ENCODE measurements at places on chromosomes 6 and 20. TPM values are rescaled to one million over a fixed set of nuclear protein-coding genes. Genes with fewer than 3 reads are reported as not detected.
A peak's percentile ranks its signal among the peaks of the same experiment; 100 is the strongest.

DNA sequence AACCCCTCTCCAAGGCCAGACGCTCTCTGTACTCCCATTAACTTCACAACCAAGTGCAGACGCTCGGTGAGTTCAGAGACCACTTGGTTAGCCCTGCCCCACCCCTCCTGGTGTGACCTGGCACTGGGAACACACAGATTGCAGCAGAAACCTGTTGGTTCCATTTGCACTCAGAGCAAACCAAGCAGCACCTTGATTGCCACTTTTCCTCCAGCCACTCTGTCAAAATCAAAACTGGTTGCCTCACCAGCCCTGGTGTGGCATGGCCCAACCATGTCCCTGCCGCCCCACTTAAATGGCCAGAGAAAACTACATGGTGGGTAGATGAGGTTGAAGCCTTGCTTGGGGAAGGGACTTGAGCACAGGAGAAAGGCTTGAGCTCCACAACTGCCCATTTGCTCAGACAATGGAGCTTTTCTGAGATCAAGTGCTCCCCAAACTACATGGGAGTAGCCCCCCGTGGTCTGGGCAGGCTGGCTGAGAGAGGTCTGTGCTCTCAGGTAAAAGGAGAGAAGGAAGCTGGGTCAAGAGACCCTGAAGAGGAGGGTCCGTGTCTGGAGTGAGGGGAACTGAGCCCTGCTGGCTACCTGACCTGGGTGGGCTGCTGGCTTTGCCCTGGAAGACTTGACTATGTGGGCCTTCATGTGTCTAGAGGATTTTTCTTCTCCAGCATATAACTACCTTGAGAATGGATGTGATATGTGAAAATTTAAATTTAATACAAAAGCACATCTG lies 43.4 kb downstream of the PLCG1 start:
- no peak overlapping the region for H3K4me3 ChIP-seq
- no peak overlapping the region for H3K27ac ChIP-seq

KCNB1 gene
- 0.97 TPM for total RNA-seq

DNA sequence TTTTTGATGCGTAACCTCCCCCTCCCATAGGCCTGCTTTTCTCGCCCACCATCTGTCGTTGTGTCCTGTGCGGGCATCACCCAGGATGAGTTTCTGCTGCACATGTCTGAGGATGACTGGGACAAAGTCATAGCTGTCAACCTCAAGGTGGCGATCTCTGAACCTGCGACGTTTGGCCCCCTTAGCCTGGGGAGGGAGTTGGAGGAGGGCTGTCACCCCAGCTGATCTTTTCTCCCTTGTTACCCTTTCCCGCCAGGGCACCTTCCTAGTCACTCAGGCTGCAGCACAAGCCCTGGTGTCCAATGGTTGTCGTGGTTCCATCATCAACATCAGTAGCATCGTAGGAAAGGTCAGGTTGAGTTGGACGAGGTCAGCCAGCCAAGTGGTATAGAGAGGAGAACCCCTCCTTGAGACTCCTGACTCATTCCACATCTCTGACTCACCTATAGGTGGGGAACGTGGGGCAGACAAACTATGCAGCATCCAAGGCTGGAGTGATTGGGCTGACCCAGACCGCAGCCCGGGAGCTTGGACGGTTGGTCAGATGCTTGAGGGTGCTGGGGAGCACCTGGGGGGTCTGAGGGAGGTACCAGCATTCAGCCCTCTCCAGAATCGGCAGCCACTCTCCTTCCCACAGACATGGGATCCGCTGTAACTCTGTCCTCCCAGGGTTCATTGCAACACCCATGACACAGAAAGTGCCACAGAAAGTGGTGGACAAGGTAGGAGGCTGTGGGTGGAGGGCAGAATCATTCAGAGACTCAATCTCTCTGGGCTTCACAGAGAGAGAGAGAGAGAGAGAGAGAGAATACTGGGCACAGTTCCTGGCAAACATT lies 954 bp downstream of the HSD17B8 start:
- H3K27me3 ChIP-seq: peaks cover 8% of the 10 kb centered on the region
- H3K4me1 ChIP-seq: peaks cover 43% of the 10 kb centered on the region
- DNase-seq: peak; percentile 29
- H3K27ac ChIP-seq: no peak overlapping the region
- peak overlapping the region; percentile 70 for H3K4me3 ChIP-seq
- no peaks in the 10 kb centered on the region for H3K36me3 ChIP-seq

- DNase-seq: no peak
- H3K4me3 ChIP-seq: no peak overlapping the region
- no peak overlapping the region for H3K27ac ChIP-seq
- H3K36me3 ChIP-seq: no peaks in the 10 kb centered on the region
- H3K27me3 ChIP-seq: no peaks in the 10 kb centered on the region
- H3K4me1 ChIP-seq: no peaks in the 10 kb centered on the region
These were observed 378.0 kb downstream of the CD109 start for GRCh38 chr6:74073999-74074398.

- H3K4me3 ChIP-seq: peak overlapping the region; percentile 80
- peaks cover 11% of the 10 kb centered on the region for H3K4me1 ChIP-seq
- peak overlapping the region; percentile 87 for H3K27ac ChIP-seq
- H3K36me3 ChIP-seq: no peaks in the 10 kb centered on the region
These were observed 937 bp downstream of the ZNF318 start for GRCh38 chr6:43368259-43369160.

IRF4 gene
- 0.53 TPM for total RNA-seq

DNA sequence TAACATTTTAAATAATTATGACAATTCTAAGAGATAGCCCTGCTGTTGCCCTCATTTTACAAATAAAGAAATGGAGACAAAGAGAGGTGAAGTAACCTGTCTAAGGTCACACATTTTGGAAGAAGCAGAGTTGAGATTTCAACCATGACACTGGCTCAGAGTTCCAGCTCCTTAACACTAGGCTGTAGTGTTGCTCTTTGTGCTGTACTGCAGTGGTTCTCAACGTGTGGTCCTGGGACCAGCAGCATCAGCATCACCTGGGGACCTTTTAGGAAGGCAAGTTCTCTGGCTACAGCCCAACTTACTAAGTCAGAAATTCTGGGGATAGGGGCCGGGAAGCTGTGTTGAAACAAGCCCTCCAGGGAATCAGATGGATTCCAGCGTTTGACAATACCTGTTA lies 62.4 kb upstream of the FERMT1 start:
- no peak overlapping the region for H3K27ac ChIP-seq
- H3K4me3 ChIP-seq: no peak overlapping the region
- H3K27me3 ChIP-seq: no peaks in the 10 kb centered on the region
- peak; percentile 32 for DNase-seq
- no peaks in the 10 kb centered on the region for H3K36me3 ChIP-seq

DNA sequence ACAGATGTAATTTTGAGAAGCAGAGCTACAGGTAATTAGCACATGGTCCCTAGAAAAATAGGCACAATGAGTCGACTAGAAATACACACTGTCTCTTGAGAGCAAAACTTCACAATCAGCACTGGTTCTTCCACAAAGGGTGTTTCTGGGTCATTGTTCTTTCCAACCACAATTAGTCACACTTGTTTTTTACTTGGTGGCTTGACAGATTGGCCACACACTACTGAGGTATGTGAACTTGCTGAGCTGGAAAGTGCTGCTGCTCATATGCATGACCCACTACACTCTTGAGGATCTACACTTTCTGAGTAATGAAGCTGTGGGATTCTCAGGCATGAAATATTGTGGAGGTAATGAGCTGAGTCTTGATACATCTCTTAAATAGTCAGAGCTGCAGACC lies 347.7 kb downstream of the BCKDHB start:
- no peaks in the 10 kb centered on the region for H3K4me1 ChIP-seq
- H3K27ac ChIP-seq: no peak overlapping the region
- H3K27me3 ChIP-seq: no peaks in the 10 kb centered on the region
- no peak for DNase-seq

- no peak for DNase-seq
- H3K27me3 ChIP-seq: no peaks in the 10 kb centered on the region
- peak overlapping the region; percentile 85 for H3K27ac ChIP-seq
- no peaks in the 10 kb centered on the region for H3K36me3 ChIP-seq
- peaks cover 34% of the 10 kb centered on the region for H3K4me1 ChIP-seq
- H3K4me3 ChIP-seq: peak overlapping the region; percentile 34
These were observed 137.0 kb upstream of the HEY2 start for GRCh38 chr6:125612345-125612846.

PRIM2 gene
- total RNA-seq: 52.8 TPM

PRDM13 gene
- not detected for total RNA-seq

DNA sequence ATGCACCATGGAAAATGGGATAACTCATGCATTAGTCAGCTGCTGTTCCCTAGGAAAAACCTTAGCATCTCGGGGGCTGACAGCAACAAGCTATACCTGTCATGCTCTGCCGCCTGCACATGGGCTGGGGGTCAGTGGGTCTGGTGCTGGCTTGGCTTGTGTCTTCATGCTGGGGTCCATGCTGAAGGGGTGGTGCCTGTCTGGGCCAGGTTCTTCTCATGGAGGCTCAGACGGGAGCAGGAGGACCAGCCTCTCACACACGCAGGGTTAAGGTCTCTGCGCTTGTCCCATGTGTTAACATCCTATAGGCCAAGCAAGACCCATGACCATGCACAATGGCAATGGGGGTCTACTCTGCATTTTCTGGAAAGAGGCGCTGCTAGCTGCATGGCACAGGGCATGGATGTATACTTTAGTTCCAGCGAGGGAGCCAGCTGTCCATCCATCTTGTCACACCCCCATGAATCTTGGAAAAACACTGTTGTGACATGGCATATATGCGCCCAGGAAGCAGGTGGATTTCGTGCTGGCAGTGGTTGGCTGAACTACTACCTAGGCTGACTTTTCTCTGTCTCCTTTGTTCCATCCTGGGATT lies 24.6 kb upstream of the CST3 start:
- H3K4me1 ChIP-seq: no peaks in the 10 kb centered on the region
- no peak overlapping the region for H3K27ac ChIP-seq
- no peaks in the 10 kb centered on the region for H3K36me3 ChIP-seq
- no peak overlapping the region for H3K4me3 ChIP-seq

GRCh38 chr20:3470208-3470626 lies 601 bp upstream of the ATRN start:
- H3K4me3 ChIP-seq: peak overlapping the region; percentile 77
- peaks cover 9% of the 10 kb centered on the region for H3K4me1 ChIP-seq
- no peaks in the 10 kb centered on the region for H3K36me3 ChIP-seq
- peaks cover 41% of the 10 kb centered on the region for H3K27me3 ChIP-seq

ISM1 gene
- 0.06 TPM for total RNA-seq

SYCP2L gene
- total RNA-seq: 12.5 TPM

TOMM6 gene
- 182 TPM for total RNA-seq

GRCh38 chr6:132797951-132798868 lies at the start of gene SLC18B1:
Gene SLC18B1 (minus strand): TSS chr6:132798637. CDS start chr6:132798456, 181 bp downstream.
- no peaks in the 10 kb centered on the region for H3K36me3 ChIP-seq
- DNase-seq: peak; percentile 76
- no peaks in the 10 kb centered on the region for H3K4me1 ChIP-seq
- peak within 1 kb of the TSS; percentile 60 for H3K4me3 ChIP-seq
- no peak within 1 kb of the TSS for H3K27ac ChIP-seq
- H3K27me3 ChIP-seq: peaks cover 8% of the 10 kb centered on the region

DNA sequence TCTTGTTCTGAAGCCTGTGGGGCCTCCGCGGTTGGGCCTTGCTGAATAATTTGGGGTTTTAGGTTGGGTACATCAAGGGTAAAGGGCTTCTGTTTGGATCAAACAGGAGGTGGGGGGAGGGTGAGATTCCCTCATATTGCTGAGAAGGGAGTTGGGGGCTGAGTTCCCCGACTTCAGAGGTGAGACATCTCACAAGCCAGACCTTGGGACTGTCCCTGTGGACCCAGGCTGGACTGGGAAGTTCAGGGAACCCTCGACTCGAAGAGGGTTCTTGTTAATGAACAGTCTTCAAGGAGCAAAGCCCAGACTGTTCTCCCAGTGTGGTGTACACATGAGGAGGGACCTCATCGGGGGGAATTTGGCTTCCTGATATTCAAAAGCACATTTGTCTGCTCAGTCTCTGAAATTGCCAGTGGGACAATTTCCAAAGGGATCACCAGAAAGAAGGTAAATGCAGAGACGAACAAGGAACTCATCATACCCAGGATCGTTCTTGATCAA lies 118.5 kb downstream of the SYCP2 start:
- no peak overlapping the region for H3K4me3 ChIP-seq
- DNase-seq: no peak
- peaks cover 11% of the 10 kb centered on the region for H3K4me1 ChIP-seq
- no peak overlapping the region for H3K27ac ChIP-seq
- H3K27me3 ChIP-seq: no peaks in the 10 kb centered on the region
- H3K36me3 ChIP-seq: no peaks in the 10 kb centered on the region

DNA sequence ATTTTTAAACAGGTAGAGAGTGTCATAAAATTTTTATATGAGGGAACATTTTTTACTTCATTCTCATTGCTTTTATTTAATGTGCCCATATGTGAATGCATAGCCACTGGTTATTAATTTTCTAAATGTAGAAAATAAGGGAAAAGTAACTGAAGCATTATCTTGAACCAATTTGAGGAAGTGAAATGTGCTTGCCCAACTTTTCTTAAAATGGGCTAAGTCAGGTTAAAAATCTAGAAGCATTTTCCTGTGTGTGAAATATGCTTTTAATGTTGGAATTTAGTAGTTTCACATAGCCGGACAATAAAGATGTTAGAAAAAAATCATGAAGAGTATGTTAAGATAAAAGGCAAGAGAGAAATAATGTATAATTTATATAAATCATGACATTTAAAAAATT lies 3.8 kb downstream of the SEC23B start:
- no peak for DNase-seq
- H3K4me3 ChIP-seq: no peak overlapping the region
- H3K4me1 ChIP-seq: peaks cover 4% of the 10 kb centered on the region
- no peak overlapping the region for H3K27ac ChIP-seq
- H3K27me3 ChIP-seq: no peaks in the 10 kb centered on the region

GRCh38 chr20:53162251-53162835 lies 190.2 kb downstream of the TSHZ2 start:
- H3K36me3 ChIP-seq: no peaks in the 10 kb centered on the region
- no peak overlapping the region for H3K27ac ChIP-seq
- peaks cover 13% of the 10 kb centered on the region for H3K4me1 ChIP-seq
- H3K4me3 ChIP-seq: no peak overlapping the region
- no peaks in the 10 kb centered on the region for H3K27me3 ChIP-seq
- DNase-seq: peak; percentile 65

TAAR8 gene
- total RNA-seq: not detected

DNA sequence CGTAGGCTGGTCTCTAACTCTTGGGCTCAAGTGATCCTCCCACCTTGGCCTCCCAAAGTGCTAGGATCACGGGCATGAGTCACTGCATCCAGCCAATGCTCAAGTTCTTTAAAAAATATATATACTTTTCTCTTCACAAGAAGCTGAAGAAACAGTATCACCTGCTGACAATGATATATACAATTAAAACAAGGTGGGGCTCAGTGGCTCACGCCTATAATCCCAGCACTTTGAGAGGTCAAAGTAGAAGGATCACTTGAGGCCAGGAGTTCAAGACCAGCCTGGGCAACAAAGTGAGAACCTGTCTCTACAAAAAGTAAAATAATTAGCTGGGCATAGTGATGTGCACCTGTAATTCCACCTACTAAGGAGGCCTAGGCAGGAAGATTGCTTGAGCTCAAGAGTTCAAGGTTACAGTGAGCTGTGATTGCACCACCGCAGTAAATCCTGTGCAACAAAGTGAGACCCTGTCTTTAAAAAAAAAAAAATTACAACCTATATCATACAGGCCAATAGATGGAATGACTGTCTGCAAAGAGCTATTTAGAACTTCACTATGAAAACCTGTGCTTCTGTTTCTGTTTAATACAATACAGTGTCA lies 36.4 kb downstream of the MBOAT1 start:
- H3K4me1 ChIP-seq: no peaks in the 10 kb centered on the region
- H3K4me3 ChIP-seq: no peak overlapping the region
- H3K36me3 ChIP-seq: no peaks in the 10 kb centered on the region
- no peaks in the 10 kb centered on the region for H3K27me3 ChIP-seq

CYP24A1 gene
- total RNA-seq: not detected

SLC12A5 gene
- total RNA-seq: 0.77 TPM

GRCh38 chr20:9068841-9069663 lies at the start of gene PLCB4:
Gene PLCB4 (plus strand): TSS chr20:9069087. CDS start chr20:9307815, 238,728 bp downstream.
- DNase-seq: peak; percentile 74
- H3K27ac ChIP-seq: peak within 1 kb of the TSS; percentile 26
- H3K4me3 ChIP-seq: peak within 1 kb of the TSS; percentile 89
- H3K36me3 ChIP-seq: no peaks in the 10 kb centered on the region

All from neural progenitor cell (in vitro differentiated cells).